ENCODE measurements at places on chromosomes 5 and 9.
A peak's percentile ranks its signal among the peaks of the same experiment; 100 is the strongest.

DNA sequence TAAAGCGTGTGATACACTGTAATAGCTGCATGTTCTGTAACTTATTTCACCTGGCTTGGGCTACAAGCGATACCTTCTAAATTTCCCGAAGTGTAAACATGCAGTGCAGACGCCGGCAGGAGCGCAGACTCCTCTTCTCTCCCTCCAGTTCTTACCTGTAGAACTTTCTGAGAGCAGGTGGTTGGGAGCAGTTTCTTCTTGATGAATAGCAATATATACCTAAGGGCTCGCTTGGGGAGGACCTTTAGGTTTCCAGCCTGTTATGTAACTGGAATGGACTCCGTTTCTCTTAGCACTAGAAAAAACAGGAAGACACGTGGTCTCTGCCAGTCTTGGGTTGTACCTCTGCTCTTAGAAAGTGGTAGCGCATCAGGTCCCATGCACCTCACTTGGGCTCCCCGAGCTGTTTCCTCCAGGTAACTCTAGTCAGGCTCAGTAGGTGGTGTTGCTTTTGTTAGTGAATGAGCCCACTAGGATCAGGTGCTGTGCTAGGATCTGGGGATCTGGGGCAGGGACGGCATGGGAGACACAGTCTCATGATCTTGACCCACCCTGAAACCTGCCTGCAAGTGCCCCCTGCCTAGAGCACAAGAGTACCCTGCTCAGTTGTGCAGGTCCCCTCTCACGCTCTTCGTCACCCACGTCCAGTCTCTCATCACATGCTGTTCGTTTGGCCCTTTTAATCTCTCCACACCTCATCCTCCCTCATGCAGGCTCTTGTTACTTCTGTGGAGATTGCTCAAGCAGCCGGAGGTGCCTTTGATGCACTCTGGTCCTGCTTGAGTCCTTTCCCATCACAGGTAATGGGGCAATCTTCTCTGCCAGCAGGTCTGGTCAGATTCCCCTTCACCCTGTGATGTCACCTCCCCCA, 2.8 kb downstream of the TENT4A start:
- DNase-seq, result no peak

GRCh38 chr5:118918232-118918631, 70.1 kb downstream of the DTWD2 start:
- no peak for DNase-seq

DNA sequence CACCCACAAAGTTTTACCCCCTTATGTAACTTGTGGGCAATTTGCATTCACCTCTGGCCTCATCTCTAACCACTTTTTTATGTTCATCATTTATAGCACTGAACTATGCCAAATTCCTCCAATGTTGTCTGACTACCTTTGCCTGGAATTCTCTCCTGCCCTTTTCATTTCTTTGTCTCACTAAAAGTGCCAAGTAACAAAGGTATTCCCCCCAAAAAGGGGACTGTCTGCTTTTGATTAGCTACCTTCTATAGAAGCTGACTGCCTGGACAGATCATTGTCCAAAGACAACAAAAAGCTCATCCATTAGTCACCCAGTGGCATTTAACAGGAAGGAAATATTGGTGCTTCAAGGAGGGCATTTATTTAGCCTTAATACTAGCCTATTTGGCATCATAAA, 189.9 kb upstream of the VCAN start:
- peak; percentile 43 for DNase-seq

- DNase-seq, result no peak
Observed at GRCh38 chr9:134935701-134936345, 18.1 kb upstream of the FCN1 start.

DNA sequence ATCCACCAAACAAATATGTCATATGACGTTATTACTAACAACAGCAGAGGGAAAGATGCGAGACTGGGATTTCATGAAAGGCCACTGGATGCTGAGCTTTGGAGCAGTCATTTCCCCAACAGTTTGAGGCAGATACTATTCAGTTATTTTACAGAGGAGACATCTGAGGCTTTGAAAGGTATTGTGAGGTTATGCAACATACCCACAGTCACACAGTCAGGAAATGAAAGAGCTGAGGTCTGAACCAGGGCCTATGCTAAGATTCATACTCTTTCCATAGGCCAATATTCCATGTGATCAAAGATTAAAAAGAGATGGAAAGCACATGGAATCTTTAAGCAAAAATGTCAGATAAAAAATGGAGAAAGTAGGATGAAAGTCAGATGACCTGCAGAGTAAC, 63.0 kb downstream of the LPAR1 start:
- DNase-seq, result peak; percentile 67

- no peak for DNase-seq
Observed at GRCh38 chr5:144405991-144406390, 235.3 kb downstream of the KCTD16 start.

DNA sequence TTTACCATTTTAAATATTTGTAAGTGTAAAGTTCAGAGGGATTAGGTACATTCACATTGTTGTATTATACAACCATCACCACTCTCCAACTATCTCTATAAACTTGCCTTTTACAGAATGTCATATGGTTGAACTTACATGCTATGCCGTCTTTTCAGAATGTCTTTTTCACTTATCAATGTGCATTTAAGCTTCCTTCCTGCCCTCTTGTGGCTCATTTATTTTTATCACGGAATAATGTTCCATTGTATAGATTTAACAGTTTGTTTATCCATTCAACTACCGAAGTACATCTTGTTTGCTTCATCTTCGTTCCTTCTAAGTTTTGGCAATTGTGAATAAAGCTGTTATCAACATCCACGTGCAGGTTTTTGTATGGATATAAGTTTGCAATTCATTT, 133.3 kb upstream of the C6 start:
- DNase-seq, result no peak

Data from iris pigment epithelial cell (primary cell).